NCI-H1436 (cell line): ENCODE measurements at places on chromosomes 12 and 14.

DNA sequence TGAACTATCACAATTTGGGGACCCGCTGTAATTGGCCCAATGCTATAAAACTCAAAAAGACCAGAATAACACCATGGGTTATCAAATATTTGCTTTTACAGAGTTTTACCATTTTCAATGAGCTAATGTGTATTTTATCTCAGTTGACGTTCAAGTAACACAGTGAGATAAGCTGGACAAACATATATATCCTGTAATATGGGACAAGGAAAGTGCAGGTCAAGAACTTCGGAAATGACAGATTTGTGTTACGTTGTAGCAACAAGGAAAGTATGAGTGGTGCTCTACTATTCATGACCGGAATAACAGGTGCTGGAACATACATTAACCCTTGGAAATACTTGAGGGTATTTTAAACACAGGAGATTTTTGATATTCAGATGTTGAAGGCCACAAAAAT, 566.4 kb upstream of the FLRT2 start:
- no peak for DNase-seq

DNA sequence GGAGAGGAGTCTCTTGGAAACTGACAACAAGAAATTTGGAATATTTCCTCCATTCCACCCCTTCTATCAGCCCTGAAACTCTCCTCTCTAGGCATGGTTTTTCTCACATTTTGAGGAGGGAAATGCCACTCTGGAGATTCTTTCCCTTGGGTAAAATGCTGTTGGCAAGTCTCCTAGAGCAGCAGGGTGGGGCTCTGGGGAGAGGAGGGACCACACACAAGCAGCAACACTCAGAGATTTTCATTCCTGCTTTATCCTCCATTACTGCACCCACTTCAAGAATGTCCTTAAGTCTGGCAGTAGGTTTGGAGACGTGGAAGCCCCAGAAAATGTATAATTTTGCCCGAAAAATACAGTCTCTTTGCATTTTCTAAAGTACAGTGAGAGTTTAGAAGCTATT, 130.8 kb upstream of the FLRT2 start:
- no peak for DNase-seq

DNA sequence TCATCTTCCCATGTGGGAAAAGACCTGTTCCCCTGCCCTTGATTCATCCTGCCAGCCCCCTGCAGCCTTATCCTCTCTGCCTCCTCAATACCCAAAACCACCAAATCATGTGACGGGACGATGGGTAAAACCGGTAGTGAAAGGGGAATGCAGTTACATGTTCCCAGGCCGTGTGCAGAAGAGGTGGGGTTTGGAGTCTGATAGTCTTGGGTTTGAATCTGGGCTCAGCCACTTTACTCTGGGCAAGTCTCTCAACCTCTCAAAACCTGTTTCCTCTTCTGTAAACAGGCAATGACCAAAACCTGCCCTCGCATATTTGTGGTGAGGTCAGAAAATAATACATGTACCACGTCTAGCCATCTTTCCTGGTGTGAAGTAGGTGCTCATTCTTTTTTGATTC, 123.0 kb downstream of the PLXNC1 start:
- no peak for DNase-seq

DNA sequence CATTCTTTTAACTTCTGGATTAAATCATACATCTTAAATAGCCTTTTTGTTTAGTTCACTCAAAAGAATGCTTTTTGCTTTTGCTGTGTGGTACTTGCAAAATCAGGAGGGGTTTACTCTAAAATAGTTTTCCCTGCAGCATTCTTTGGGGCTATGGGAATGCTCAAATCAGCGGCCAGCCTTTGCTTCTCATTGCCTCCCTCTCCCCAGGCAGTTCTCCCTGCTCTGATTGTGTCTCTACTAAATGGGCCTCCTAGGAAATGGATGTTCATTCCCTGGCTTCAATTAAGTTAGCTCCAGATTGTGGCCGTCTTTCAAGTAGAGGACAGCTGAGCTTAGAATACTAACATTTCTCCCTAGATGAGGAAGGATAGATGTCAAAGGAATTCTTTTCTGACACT, 4.4 kb downstream of the TULP3 start:
- DNase-seq: no peak

DNA sequence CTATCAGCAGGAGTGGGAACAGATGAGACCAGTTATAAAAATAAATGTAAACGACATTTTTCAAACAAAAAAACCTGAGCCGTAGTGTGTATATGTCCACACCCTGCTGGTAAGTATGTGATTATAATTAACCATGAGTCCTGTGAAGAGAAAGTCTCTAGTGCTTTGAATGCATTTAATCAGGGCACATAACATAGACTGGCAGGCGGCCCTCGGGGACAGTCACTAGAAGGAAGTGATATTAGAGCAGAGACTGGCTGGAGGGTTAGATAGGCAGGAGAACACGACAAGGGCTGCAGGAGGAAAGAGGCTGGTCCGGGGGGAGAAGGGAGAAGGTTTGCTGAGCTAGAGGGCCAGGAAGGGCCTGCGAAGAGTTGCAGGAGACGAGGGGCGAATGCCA, 23.8 kb upstream of the ELK3 start:
- DNase-seq: peak; percentile 18

DNA sequence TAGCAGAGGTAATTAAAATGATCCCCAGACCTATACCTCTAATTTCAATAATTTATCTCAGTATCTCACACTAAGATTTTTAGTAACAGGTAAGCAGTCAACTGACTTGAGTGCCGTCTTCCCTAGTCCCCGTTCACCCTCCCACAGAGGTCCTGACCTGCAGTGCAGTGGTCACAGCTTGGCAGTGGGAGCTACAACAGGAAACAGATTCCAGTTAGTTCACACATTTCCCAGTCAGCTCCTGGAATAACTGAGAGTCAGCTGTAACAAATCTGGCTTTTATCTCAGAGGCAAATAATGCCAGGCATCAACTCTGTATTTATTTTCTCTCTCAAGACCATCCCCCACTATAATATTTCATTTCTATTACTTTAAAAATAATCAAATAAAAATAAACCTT, 308.2 kb downstream of the ATP23 start:
- no peak for DNase-seq

DNA sequence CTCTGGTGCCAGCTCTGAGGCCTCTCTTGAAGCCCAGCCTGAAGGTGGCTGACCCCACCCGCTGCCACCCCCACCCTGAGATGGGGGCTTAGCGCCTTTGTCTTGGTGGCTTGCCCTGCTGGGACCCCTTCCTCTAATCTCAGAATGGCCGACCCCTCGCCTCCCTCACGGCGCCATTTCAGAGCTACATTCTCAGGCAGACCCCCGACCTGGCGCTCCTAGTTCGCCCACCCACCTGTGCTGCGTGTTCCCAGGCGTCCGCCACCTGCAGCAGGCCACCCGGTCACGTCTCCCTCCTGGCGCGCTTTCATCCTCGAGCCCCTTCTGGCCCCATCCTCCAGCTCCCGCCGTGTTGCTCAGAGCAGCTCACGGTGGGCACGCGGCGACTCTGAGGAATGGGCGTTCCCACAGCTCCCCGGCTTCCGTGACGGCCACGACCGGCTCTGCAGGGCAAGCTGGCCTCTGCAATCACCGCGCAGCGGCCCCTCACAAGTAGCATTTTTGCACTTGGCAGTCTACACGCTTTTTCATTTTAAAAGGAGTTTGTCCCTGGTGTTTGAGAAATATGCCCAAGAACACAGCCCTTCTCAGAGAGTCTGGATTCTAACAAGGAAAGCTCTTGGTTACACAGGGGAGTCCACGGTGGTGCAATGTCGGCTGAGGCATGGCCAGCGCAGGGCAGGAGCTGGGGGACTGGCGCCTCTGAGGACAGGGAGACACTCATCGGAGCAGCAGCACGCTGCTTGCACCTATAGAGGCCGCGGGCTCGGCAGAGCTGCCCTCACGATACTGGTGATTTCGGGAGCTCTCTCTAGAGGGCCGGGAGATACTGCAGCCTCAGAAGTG, 105.7 kb upstream of the C14orf180 start:
- DNase-seq: no peak

DNA sequence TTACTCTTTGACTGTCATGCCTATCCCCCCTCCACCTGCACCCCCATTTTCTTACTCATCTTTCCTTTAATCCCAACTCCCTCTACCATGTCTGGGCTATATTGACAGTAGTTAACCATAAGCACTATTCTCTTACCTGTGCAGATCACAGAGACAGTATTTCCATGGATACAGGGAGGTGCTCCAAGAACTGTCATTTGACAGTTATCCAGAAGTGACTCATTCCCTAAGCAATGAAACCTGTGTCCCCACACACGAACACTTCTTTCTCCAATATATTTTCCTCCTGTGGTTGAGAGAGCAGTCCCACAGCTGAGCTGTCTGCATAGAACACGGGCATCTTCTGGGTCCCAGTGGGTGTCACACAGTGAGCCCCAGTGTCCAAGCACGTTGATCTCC, 68.8 kb downstream of the CD163L1 start:
- DNase-seq: no peak

DNA sequence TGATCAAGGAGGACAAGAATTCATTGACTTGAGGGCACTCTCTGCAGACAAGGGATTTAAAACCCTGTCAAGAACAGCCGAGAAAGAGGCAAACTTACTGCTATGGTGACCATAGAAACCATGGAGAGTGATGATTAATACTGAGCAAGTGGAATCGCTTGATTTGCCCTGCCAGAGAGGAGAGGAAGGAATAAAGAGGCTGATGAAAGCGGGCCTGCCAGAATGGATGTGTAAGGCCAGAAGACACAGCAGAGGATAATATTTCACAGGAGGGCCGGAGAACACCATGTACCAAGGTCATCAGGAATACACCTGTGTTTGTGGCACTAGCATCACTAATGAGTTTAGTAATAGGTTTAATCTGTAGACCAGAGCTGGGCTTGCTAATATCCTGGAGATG, 221.8 kb upstream of the DCN start:
- no peak for DNase-seq
